ENCODE measurements at places on chromosomes 1 and 21.

DNA sequence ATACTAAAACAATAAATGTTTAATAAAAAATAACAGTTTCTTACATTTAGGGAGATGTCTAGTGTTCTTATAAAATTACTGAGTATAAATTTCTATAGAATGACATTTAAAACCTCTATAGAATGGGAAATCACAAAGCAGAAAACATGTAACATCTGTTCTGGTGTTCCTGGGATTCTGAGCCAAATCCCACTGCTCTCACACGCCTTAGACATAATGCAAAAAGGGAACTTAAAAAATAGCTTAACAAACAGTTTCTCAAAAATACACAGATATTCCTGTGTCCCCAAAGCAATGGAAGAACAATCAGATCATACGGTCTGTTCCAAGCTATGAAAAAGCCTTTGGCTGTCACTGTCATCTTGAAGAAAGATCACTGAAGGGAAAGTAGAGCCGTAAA, 27.0 kb upstream of the ZNF124 start:
- no peak for DNase-seq

DNA sequence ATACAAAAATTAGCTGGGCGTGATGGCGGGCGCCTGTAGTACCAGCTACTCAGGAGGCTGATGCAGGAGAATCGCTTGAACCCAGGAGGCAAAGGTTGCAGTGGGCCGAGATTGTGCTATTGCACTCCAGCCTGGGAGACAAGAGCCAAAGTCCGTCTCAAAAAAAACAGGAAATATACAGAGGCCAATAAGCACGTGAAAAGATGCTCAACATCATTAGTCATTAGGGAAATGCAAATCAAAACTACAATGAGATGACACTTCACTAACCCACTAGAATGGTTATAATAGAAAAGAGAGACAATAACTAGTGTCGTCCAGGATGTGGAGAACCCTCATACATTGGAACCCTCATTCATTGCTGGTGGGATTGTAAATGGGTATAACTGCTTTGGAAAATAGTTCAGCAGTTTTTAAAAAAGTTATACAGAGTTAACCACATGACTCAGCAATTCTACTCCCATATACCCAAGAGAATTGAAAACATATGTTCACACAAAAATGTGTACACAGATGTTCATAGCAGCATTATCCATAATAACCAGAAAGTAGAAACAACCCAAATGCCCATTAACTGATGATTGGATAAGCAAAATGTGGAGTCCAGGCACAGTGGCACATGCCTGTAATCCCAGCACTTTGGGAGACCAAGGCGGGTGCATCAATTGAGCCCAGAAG, 6.4 kb upstream of the E2F2 start:
- no peak for DNase-seq

DNA sequence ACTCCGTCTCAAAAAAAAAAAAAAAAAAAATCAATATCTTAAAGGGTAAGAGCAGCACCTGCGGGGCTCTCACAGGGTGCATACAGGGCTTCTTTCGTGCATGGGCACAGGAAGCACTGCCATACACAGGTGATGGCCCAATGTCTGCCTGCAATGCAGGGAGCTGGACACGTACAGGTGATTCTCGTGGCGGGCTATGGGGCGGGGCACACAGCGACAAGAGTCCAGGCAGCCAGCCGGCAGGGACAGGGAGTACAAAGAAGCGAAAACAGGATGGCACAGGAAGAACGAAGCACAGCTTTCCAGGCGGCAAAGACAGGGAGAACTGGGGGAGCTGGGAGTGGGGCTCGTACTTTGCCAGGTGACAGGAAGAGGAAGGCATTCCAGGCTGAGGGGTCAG, 1.6 kb downstream of the KIF17 start:
- DNase-seq: no peak

DNA sequence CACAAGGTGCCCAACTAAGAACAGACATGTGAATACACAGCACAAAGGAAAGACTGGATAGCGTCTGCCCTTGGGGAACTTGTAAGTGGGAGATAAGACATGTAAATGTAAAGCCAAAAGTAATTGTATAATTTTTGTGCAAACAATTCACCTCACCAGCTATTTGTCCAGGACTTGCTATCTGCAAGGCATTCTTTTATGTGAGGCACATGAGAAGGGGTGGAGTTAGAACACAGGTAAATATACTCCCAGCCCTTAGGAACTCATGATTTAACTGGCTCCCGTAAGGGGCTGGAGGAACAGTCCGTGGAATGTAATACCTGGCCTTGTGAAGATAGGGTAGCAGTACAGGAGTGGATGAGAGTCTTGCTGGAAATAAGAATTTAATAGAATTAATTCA, 61.3 kb downstream of the CDK18 start:
- no peak for DNase-seq

DNA sequence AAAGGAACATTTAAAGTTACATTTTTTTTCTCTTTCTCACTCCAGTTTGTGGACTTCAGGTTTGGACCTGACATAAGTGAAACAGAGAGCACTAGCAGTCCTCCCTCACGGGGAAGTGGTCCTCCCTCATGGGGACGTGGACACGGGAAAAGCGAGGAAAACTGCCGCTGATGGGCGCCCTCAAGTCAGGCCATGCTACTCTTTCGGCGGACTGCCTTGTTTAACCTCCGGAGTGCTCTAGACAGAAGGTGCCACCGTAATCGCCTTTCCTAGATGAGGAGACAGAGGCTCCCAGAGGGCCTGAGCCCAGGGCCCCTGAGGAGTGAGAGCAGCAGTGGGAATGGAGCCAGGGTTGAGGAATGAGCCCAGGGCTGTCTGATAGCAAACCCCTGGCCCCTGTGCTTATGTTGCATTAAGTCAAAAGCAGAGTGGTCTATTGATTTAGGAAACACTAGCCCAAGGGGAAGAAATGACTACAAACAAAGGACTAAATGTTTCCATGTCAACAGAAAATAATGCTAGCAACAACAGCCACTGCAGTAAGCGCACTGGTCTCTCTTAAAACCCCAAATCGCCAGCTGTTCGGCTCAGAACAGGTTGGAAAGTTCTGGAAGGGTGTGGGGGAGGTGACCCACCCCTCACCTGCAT, 84.1 kb downstream of the DMRTB1 start:
- DNase-seq: no peak

- no peak for DNase-seq
These were observed 245.0 kb downstream of the USH2A start for GRCh38 chr1:216178281-216178680.

GRCh38 chr1:54375712-54376429, 30.3 kb downstream of the SSBP3 start:
- DNase-seq: no peak

GRCh38 chr21:38159355-38159754, 97.4 kb upstream of the KCNJ15 start:
- DNase-seq: peak; percentile 47

DNA sequence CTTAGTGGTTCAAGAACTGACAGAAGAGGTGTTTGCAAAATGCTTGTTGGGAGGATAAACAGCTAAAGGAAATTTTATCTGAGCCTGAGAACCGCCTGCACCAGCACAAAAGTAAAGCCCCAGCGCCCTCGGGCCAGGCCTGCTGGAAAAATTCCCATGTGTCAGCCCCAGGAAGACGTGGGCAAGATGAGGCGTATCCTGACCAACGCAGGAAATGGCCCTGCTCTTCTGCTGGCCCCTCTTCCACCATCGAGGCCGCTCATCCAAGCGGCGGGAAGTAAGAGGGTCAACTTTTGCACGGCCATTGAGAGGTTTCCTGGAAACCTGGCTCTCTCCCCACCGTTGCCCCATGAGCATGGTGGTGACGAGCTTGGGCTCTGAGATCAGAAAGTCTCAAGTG, 39.6 kb downstream of the LRRC3 start:
- DNase-seq: no peak

GRCh38 chr1:68270951-68271350, 38.6 kb upstream of the WLS start:
- DNase-seq: no peak

DNA sequence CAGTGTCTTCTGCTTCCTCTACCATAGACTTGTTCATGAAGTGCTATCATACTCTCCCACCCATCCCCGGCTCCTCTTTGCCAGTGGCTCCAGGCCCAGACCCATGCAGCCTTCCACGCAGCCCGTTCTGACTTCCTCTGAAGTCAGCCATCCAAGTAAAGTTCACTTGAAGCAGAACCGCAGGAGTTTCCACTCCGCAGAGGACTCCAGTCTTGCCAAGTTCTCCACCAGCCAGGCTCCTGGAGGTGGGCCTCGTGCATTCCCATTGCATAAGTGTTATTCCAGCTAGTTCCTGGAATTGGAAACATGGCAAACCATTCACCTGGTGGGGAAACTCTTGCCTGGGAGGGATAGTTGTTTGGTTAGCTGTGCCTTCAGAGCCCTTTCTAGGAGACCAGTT, 185.1 kb downstream of the PLPP3 start:
- DNase-seq: no peak

DNA sequence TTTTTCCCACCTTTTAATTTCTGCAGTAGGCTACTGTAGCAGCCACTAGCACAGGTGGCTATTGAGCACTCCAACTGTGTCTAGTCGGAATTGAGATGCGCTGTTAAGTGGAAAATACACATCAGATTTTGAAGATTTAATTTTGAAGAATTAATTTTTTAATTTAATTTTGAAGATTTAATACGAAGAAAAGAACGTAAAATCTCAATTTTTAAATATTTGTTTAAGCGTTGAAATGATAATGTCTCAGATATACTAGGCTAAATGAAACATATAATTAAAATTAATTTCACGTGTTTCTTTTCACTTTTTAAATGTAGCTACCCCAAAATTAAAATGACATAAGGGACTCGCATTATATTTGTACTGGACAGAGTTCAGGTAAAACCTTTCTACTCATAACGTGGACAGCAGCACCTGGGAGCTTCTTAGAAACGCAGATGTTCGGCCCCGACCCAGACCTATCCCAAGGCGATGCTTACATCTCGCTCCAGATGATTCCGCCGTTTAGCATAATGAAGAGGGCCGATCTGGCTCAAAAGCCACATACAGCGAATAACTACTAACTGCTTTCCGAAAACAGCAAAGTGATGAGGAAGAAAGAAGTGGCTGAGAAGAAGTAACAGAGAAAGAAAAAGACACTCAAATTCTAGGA, 717 bp downstream of the CRYZL1 start:
- no peak for DNase-seq

- DNase-seq: no peak
These were observed 14.6 kb downstream of the RAB7B start for GRCh38 chr1:205988585-205988995.

- no peak for DNase-seq
These were observed 19.3 kb downstream of the B3GALT5 start for GRCh38 chr21:39631842-39632562.

GRCh38 chr1:5967351-5968160, 24.7 kb downstream of the NPHP4 start:
- DNase-seq: no peak

DNA sequence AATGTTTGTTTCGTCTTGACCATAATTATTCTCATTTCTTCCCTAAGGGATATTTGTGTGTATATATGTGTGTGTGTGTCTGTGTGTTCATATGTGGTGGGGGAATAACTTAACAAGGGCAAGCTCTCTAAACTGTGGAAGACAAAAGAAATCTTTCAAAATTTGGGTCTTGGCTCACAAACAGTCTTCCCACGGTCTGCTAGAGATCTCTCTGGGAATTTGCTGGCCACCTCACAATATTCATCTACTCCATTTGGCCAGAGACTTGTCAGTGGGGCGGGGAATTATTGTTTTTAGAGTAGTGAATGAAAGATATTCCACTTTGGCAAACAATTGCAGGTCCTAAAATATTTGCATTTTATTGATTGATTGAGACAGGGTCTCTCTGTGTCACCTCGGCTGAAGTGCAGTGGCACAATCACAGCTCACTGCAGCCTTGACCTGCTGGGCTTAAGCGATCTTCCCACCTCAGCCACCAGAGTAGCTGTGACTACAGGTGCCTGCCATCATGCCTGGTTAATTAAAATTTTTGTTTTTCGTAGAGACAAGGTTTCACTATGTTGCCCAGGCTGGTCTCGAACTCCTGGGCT, 8.0 kb upstream of the EIF2B3 start:
- no peak for DNase-seq

GRCh38 chr1:235030919-235031596, 97.6 kb downstream of the TOMM20 start:
- no peak for DNase-seq

GRCh38 chr1:246921481-246921880, 10.3 kb downstream of the AHCTF1 start:
- no peak for DNase-seq

- DNase-seq: no peak
These were observed 203.9 kb upstream of the CACYBP start for GRCh38 chr1:174795806-174796205.

- DNase-seq: no peak
These were observed 44.2 kb downstream of the WLS start for GRCh38 chr1:68188060-68188538.

DNA sequence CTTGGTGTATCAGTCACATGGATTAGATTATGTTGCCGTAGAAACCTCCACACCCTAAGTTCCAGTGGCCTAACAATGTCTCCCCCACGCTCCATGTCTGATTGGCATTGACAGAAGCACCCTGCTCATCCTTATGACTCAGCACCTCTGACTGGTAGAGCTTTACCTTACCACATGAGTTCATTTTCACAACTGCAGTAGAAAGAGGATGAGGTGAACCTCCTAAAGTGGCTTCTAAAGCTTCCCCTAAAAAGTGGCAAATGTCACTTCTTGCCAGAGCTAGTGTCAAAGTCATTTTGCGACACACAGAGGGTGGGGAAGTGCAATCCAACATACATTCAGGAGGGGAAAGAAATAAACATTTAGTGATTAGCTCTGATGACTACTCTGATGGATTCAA, 30.6 kb upstream of the LYPD8 start:
- DNase-seq: no peak

GRCh38 chr1:16198444-16199156, 13.9 kb downstream of the ARHGEF19 start:
- no peak for DNase-seq

DNA sequence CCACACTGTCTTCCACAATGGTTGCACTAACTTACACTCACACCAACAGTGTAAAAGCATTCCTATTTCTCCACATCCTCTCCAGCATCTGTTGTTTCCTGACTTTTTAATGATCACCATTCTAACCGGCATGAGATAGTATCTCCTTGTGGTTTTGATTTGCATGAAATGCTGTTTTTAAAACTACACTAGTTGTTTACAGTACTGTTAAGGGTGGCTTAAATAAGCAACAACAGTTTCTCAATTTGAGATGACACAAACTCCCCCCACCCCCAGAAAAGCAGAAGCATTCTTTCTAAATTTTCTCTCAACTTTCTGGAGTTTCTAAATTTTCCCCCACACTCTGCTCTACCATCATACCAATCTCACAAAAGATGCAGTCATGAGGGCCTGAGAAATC, 7.1 kb upstream of the SLAMF7 start:
- no peak for DNase-seq

DNA sequence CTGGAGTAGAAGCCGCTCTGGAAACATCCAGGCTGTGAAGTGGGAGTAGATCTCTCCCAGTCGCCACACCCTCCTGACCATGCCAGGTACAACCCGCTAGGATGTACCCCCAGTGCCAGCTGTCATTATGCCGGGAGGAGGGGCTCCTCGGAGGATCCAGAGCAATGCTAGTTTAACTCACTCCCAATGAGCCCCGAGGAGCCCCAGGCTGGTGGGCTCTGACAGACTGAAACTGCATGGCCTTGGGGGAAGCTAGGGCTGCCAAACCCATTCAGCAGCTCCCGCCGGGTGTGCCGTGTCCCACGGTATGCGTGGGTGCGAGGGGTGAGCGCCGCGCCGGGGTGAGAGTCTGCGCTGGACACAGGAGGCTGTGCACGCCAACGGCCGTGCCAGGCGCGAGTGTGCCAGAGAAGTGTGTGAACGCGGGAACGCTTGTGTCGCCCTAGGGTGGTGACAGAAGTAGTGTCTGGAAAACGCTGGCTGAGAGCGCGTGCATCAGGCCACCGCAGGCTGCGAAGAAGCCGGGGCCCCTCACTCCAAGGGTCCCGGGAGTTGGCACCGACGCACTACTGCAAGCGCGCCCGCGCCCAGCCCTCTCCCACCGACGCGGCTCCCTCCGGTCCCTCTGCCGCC, 177.1 kb upstream of the EDN2 start:
- no peak for DNase-seq

Data from GM18507 (cell line).